ENCODE measurements at places on chromosomes 6 and 20.
A peak's percentile ranks its signal among the peaks of the same experiment; 100 is the strongest.

GRCh38 chr6:16286151-16286522 lies 47.8 kb downstream of the GMPR start:
- peak; percentile 18 for DNase-seq

DNA sequence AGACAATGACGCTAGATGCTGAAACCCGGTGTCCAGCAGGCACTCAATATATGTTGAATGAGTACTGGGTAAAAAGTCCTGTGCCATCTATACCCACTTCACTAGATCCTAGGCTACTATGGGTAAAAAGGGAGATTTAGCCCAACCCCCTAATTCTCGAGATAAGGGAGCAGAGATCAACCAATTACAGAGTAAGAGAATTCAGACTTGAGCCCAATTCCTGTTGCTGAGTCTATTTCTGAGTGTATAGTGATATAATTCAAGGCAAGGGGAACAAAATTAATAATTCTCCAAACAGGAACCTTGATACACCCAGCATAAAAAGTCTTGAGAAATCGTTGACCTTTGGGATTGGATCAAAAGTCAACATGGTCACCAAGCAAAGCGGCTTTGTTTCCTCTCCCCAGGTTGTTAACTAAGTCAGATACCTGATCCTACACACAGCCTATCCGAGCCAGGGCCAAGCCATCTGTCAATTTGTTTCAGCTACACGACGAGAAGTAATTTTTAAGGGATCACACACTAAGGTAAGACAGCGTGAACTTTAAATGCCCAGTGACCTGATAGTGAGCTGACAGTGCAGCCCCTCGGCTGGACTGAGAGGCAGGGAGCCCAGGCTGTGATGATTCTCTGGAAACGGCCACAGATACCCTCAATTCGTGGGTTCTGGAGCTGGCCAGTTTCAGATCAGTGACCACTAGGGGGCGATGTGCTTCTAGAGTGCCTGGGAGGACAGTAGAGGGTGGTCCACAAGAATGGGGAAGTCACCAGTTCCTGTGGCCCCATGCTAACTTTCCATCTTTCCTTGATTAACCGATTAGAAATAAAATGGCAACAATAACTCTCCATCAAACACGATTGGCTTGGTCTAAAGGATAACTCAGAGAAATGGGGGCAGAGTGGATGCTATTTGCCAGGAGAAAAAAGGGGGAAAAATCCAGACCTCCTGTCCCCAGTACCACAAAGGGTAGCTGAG lies 46.2 kb downstream of the SLC22A23 start:
- peak; percentile 37 for DNase-seq

DNA sequence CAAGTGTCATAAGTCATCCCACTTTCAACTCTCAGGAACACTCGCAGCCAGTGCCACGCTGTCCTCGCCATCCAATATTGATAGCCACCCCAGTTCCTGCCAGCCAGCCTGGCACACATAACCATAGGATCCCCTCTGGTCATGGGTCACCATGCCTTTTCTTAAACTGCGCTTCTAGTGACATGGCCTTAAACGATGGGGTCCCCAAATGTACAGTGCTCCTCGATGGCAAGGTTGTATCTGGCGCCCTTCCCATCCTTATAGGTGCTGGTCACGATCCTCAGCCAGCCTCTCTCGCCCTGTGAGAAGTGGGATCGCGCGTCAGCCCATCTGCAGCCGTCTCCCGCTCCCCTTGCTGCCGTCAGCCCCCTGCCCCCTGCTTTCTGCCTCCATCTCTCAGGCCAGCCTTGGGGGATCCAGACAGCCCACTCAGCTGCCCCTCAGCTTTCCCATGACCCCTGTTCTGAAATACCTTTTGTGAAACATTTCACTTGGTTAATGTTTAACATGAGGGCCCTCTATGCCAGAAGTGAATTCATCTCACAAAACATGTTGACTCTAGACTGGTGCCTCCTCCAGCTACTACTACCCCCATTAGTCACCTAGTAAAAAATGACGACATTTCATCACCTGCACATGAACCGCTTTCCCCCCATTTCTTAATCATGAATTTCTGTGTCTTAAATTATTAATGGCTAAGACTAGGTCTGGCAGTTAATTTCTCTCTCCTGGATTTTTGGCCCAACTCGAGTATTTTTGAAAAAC lies 11.4 kb downstream of the CTSZ start:
- no peak for DNase-seq

- peak; percentile 77 for DNase-seq
These were observed 876 bp upstream of the TBPL1 start for GRCh38 chr6:133951881-133952814.

- DNase-seq: no peak
These were observed 242.8 kb downstream of the GJA1 start for GRCh38 chr6:121678245-121678644.

- DNase-seq: peak; percentile 16
These were observed 150.8 kb downstream of the EDN1 start for GRCh38 chr6:12440981-12441380.
